ENCODE measurements at places on chromosomes 6 and 20.

GRCh38 chr6:27505209-27506027 is 32.5 kb upstream of the ZNF184 start:
- peak; percentile 41 for DNase-seq

DNA sequence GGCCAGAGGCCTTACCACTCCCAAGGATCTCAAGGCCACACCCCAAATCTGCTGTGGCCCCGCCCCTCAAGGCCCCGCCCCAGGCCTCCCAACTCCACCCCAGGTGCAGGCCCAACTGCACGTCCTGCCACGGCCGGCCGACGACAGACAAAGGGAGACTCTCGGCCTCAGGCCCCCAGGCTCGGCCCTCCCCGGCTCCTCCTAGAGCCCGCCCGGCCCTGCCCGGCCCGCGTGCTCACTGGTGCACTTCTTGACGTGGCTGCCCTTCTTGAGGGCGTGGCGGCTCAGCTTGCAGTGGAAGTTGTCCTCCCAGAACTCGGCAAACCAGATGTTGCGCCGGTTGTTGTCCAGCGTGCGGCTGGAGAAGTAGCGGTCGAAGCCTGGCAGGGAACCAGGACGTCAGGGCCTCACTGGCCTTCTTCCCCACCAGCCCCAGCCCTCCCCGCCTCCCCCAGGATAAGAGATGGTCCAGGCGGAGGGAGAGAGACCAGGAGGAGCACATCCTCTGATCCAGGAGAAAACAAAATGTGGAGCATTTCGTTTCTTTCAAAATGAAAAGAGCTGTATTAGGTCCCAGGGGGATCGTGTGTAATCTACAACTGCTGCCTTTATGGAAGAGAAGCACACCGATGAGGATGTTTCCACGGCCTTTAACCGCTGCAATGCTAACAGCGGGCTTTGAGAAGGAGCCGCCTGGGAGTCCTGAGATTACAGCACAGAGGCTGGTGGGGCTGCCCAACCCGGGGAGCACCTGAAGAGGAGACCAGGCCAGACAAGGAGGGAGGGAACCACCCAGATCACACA is 89.4 kb downstream of the GRM4 start:
- DNase-seq = no peak

- DNase-seq = no peak
These were observed 294.0 kb downstream of the CLIC5 start for GRCh38 chr6:45721665-45722064.

DNA sequence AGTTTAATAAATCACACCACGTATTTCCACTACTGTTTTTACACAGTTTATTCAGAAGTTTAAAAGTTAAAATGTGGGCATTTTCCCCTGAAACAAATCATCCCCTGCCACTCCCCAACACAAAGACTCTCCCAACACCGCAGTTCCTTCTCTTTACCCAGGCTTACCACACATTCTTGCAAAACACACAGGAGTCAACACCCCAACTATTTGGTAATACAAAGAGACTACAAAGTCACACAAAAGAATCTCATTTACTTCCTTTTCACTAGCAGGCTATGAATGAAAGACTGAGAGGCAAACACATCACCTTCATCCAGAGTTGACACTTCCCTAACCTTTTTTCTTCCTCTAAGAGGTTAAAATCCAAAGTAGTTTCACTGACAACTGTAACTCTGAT is 51.1 kb downstream of the KCTD20 start:
- DNase-seq = no peak

- no peak for DNase-seq
These were observed 227.1 kb downstream of the ANKRD60 start for GRCh38 chr20:58001381-58001780.

DNA sequence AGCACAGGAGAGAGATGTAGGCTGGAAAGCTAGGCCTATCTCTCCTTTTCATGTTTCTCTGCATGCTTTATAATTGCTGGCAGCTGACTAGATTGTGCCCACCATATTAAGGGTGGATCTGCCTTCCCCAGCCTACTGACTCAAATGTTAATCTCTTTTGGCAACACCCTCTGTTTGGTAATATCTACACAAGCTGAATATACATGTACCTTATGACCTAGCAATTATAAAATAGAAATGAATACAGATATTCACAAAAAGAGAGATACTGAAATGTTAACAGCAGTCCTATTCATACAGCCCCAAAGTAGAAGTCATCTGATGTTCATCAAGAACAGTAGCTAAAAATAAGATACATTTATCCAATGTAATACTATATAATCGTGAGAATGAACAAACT is 429.6 kb downstream of the EPM2A start:
- DNase-seq = no peak

DNA sequence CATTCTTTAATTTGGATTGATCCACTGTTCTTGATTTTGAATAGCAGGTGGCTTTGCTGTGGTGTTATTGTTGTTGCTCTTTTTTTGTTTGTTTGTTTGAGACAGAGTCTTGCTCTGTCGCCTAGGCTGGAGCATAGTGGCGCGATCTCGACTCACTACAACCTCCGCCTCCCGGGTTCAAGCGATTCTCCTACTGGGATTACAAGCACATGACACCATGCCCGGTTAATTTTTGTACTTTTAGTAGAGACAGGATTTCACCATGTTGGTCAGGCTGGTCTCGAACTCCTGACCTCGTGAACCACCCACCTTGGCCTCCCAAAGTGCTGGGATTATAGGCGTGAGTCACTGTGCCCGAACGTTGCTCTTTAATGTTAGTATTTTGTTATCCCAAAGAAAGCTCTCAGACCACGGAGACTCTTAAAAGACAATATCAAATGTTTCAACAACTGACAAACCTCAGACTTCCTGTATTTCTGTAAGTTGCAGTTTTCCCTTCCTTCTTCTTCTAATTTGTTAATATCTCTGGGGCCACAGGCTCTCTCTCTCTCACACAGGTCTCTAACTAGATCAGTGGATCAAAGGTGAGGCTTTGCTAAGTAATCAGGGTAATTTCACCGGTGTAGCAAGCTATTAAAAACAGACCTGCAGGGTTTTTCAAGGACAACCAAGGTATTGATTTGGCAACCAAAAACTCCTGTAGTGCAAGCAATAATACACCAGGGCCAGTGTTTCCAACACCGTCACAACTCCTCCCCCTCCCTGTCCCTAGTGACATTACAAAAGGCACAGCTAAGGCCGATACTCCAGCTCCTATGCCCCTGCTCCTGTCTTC is 48.8 kb upstream of the ZNF217 start:
- DNase-seq = peak; percentile 6

GRCh38 chr6:84150705-84151104 is 76.7 kb downstream of the CEP162 start:
- no peak for DNase-seq

- no peak for DNase-seq
These were observed 23.6 kb upstream of the ANKRD60 start for GRCh38 chr20:58251979-58252591.

GRCh38 chr6:7311917-7312615 is 933 bp downstream of the SSR1 start:
- no peak for DNase-seq

GRCh38 chr20:16654858-16655535 is 74.8 kb upstream of the SNRPB2 start:
- peak; percentile 23 for DNase-seq

GRCh38 chr6:47106721-47107197 is 64.6 kb upstream of the ADGRF1 start:
- no peak for DNase-seq

DNA sequence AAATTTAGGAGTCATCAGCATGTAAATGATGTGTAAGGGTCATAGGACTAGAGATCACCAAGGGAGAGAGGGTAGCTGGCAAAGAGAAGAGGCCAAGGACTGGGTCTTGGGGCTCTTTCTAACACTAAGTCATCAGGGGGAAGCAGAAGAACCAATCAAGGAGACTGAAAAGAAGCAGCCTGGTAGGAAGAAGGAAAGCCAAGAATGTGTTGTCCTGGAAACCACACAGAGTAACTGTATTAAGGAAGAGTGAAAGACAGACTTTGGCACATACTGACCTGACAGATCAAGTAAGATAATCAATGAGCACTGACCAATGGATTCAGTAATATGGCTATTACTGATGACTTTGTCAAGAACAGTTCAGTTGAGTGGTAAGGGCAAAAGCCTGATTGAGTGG is 42.3 kb upstream of the LAMA4 start:
- DNase-seq = no peak

- no peak for DNase-seq
These were observed 123.2 kb downstream of the TAF4 start for GRCh38 chr20:61942526-61942925.

DNA sequence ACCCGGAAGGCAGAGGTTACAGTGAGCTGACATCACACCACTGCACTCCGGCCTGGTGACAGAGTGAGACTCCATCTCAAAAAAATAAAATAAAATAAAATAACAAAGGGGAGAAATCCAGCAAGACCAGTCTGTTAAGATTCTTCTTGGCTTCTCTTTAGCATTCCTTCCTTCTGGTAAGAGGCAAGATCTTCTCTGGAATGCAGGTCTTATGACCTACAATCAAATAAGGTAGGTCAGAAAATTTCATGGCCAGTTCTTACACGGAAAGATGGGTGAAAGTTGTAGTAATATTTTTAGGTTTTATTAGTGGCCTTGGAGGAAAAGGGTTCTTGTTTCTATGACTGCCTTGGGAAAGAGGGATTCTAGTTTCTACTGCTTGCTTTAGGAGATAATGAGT is 180.9 kb downstream of the FUT9 start:
- DNase-seq = no peak

- DNase-seq = no peak
These were observed 13.4 kb downstream of the SNX14 start for GRCh38 chr6:85580118-85580877.

GRCh38 chr6:162178666-162179065 is 548.9 kb downstream of the PRKN start:
- no peak for DNase-seq

DNA sequence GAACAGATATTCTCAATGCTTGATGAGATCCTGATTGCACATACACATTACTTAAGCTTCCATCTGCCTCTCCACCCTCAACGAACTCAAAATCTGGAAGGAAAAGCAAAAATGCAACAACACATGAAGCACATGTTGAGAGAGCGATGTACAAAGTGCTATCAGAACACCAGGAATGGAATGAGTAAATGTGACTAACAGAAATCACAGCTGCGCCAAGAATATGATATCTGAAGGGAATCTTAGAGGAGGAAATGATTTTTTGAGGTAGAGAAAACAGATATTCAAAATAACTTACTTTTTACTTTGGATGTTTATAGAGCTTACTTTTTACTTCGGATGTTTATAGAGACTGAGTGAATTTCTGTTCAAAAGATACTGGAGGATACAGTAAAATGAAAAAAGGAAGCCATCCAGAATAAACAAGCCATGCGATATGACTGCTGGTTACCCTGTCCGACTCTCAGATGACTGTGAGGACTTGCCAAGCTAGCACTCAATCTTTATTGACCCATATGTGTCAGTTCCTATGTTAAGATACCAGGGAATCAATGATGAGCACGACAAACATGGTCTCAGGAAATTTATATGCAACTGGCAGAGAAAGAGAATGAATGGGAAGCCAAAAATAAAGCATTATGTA is 102.0 kb downstream of the SMLR1 start:
- DNase-seq = no peak

Measured in NCI-H2081 (cell line).